ENCODE measurements at places on chromosomes 11 and 22.
A peak's percentile ranks its signal among the peaks of the same experiment; 100 is the strongest.

DNA sequence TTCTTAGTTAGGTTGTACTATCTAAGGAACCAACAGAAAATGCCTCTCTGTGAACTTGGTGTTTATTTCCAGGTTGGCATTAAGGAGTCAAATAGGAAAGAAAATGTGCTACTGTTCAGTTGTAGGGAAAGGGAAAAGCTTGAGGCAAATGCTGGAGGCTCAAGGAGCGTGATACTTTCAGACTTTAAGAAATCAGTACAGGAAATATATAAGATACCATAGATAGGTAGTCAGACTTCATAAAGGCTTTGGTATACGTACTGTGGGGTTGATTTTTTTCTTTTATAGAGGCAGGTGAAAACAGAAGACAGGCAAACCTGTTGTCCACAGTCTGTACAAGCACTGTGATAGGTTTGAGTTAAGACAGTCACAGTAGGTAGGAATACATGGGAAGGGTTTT lies 30.8 kb downstream of the EP300 start:
- no peak for DNase-seq

GRCh38 chr11:63888170-63889086 lies 28.5 kb downstream of the RCOR2 start:
- DNase-seq: no peak

- no peak for DNase-seq
Measured at GRCh38 chr11:15761235-15761634, 595.1 kb downstream of the SOX6 start.

DNA sequence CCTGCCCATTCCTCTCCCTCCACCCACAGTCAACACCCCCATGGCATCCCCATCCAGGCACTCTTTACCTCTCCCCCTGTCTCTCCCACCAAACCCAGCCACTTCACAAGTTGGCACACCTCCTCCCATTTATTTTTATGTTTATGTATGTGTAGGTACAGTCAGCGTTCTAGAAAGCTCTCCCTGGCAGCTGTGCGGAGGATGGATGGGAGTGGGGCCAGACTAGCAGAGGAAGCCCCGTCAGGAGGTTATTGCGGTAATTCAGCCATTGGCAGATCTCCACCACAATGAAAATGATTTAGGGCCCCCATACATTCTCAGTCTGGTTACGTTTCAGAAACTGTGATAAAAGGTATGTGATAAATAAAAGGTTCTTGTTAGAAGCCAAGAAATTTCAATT lies 51.3 kb downstream of the BTG4 start:
- no peak for DNase-seq

DNA sequence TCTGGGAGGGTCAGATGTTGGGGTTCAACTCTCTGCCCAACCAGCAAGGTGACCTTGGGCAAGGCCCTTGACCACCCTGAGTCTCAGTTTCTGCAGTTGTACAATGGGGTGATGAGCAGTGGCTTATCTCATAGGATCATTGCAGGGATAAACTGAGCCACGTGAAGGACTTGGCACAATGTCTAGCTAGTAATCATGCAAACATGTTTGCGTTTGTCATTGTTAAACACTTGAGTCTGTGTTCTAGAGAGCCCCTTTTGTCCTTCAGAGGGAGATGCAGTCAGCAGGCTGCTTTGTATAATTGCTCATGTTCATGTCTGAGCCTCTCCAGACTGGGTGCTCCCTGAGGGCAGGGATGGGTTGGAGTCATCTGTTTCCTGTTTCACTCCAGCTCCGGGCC lies 15.8 kb downstream of the CD82 start:
- DNase-seq: no peak

DNA sequence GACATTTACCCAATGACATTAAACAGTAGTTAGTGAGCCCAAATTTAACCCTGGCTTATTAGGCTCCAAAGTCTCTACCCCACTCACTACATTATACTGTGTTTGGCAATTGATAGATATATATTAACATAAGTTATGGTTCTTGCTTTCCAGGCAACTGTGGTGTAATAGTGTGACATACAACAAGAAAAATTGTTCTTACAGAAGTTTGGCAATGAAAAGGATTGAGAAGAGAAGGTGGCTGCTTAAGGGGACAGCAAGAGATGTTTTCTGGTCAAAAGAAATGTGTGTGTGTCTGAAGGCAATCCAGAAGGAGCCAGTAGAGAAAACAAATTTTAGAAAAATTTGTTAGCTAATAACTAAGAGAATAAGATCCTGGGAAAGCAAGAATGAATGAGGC lies 132.4 kb downstream of the SWAP70 start:
- no peak for DNase-seq

- no peak for DNase-seq
Measured at GRCh38 chr11:84396521-84396920, 1110.4 kb upstream of the CCDC90B start.

DNA sequence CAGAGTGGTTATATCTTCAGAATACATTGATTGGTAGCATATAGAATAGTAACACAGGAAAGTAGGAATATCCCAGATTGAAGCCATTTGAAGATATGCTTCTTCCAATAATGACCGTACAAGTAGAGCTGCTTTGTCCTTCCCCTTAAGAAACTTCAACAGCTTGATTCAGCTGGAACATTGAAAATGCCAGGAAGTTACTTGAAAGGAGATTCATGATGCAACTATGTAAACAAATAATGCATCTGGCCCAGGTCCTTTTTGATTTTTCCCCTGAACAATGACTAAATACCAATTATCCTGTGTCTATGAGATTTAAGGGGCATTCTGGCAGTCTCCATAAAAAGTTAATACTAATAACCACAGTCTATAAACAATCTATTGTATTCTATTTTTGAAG lies 3.0 kb downstream of the DKK3 start:
- DNase-seq: no peak

DNA sequence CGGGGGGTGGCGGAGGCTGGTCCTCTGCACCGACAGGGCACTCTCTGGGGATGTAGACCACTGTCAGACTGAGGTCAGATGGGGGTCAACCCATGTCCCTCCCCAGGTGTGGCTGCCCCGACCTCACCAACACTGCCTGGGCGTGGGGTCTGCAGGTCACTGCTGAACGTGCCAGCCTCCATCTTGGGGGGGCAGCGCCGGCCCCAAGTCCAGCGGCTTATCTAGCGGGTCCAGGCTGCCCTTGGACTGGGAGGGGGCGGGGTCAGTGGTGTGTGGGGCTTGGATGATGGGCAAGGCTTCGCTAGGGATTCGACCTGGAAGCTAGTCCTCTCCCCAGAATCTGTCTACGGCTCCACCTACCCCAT lies 178.2 kb downstream of the IGLL1 start:
- no peak for DNase-seq

- peak; percentile 20 for DNase-seq
Measured at GRCh38 chr11:72921028-72921716, 107.0 kb downstream of the ATG16L2 start.

GRCh38 chr11:64849598-64850356 lies 5.3 kb upstream of the CDC42BPG start:
- peak; percentile 65 for DNase-seq

GRCh38 chr11:18132341-18132740 lies at the start of gene MRGPRX3:
TSS of gene MRGPRX3 (plus strand) at chr11:18132571. CDS start at chr11:18137203, 4,632 bp downstream.
- DNase-seq: no peak

- DNase-seq: no peak
Measured at GRCh38 chr11:35265755-35266454, 126.9 kb downstream of the CD44 start.

GRCh38 chr11:121692236-121692635 lies 239.5 kb upstream of the SORL1-AS1 start:
- no peak for DNase-seq

DNA sequence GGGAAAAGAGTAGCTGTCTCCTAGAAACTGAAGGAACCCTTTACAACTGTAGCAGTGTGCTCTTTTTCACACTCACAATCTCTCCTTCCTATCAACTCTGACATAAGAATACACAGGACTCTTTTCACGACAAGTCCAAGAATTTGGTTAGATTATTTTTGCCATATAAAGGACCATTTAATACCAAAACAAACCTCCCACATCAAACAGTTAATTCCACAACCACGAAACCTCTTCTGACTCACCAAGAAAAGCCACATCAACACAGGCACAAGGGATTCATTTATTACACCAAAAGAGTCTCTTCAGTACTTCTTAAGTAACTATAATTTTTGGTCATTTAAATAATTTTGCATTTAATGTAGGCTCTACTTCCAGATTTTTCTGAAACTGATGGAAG lies 222.6 kb upstream of the PITPNB start:
- DNase-seq: no peak

GRCh38 chr11:56509439-56509838 lies 18.3 kb upstream of the OR5M8 start:
- no peak for DNase-seq

DNA sequence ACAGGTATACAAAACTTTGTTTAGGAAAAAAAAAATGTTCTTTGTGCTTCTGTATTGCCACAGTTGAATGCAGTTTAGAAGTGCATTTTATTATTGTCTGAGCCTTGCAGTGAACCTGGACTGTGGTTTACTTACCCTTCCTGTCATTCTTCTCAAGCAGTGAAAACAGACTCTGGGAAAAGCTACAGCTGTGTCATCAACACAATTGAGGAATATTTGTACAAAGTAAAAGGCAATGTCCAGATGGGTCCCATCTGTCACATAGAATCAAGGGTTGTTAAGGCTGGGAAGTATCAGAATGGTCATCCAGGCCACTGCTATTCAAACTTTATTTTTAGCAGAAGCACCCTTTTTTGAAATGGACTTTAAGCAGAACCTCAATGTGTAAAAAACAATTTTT lies 73.3 kb downstream of the TRIM44 start:
- no peak for DNase-seq

- DNase-seq: peak; percentile 60
Measured at GRCh38 chr11:10990160-10990559, 132.3 kb upstream of the ZBED5 start.

DNA sequence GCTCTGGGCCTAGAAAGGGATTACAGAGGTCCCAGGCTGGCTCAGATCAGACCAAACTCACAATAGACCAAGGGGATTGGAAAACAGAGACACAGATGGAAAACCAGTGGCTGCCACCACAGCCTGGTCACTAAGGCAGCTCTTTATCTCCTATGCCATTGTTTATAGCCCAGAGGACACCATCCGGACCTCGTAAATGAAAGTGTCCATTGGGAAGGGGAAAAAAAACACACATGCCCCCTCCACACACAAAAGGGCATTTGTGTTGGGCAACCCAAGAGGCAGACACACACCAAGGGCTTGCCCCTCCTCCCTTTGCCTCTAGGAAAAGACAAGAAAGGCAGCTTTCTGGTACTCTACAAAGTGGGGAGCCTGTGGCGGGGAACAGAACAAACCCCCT lies 85.9 kb downstream of the GAB2 start:
- DNase-seq: no peak

DNA sequence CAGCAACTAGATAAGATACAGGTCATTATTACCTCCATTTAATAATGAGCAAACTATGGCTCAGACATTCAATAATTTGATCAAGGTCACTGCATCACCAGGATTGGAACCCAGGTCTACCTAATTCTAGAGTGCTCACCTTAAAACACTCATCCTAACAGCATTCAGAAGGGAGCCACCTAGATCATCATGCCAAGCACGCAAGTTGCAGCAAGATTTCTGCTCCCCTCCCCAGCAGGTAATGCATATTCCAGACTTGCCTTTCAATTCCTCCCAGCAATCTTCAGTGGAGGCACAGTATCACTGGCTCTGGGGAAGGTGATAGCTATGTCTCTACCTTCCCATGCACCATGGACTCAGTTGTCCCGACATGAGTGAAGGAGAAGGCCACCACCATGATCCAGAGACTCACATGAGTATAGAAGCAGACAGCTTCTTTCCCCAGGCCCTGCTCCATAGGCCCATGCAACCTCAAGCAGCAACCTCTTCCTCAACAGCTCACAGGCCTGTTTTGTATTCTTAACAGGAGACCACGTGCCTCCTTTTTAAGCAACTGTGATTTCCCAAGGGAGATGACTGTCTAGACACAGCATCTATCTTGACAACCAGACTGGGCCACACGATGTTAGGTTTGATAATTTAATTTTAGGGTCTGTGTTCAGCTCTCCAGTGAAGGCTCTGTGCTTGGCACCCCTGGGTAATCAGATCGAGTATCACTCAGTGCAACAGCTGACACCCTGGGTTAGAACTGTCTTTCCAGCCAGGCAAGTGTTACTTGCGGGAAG lies 36.4 kb downstream of the RAB30 start:
- no peak for DNase-seq

DNA sequence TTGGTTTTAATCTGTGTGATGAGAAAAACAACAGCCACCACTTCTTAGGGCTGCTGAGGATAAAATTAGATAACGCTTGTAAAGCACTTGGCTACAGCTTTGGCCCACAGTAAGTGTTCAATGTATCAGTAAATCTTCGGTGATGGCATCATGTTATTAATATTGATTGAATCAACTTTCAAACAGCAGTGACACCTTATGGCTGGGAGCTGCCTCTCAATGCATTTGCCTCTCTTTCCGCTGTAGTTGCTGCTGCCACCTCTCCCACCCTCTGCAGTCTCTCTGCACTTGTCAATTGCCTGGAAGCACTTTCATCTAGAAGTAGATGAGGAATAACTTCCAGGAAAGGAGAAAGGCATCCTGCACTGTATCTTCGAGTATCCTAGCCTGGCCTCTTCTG lies 491.1 kb downstream of the OPCML start:
- no peak for DNase-seq

GRCh38 chr11:75141166-75141565 lies 9.7 kb upstream of the SLCO2B1 start:
- no peak for DNase-seq

- DNase-seq: peak; percentile 82
Measured at GRCh38 chr11:123474994-123475393, 44.9 kb downstream of the GRAMD1B start.

DNA sequence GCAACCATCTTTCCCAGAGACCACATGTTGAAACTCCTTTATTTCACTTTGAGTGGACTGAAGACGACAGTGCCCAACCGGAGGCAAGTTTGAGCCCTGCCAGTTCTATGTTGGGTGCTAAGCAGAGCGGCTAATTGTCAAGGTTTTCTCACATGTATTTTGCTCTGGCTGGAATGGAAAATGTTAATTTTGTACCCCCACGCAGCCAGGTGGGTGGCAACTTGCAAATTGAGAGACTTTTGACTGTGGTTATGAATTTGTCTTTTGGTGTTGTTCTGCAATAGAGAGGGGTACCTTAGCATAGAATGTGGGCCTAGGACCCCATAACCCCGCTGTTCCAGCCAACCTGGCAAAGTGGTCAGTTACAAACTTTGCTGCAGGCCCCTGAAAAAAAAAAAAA lies 42.5 kb upstream of the SLC5A12 start:
- no peak for DNase-seq

DNA sequence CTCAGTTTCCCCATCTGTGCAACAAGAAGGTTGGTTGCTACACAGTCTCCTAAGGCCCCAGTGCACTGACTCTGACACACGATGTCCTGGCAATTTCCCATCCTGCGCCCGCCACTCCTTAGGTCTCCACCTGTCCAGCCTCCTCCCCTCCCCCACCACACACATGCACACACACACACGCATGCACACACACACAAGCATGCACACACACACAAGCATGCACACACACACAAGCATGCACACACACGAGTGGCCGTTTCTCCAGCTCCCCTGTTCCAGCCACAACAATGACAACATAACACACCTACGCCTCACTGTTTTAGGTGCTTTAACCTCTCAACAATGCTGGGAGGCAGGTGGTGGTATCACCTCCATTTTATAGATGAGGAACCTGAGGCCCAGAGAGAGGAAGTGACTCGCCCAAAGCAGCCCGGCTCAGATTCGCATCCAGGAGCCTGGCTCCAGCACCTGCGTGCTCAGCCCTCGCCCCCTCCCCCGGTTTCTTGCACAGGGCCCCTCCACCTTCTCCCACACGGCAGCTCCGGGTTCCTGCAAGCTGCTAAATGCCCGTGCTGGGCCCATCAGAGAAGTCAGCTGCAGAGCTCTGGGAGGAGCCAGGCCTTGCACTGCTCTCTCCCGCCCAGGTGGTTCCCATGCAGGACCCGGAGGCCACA lies 13.0 kb downstream of the CYTH4 start:
- DNase-seq: no peak

GRCh38 chr11:116224154-116224888 lies 548.5 kb downstream of the BUD13 start:
- DNase-seq: peak; percentile 70

Measured in cerebellar cortex (tissue), 1 donor.